ENCODE measurements at places on chromosomes 2 and 18.

DNA sequence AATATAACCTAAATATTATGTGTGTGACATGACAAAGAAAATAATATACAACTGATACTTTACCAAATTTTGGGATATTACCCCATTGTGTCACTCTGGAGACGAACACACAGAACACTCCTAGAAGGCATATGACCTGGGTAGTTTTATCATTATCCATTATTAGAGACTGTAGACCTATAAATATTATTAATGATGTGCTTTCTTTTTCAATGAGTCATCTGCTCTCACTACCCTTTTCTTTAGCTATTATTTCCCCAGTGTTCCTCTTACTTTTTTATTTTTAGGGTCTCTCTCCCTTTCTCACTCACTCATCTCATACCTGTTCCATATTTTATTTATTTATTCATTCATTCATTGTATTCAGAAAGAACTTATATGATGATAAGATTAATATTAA is 143.3 kb upstream of the ITGA4 start:
- DNase-seq: no peak

DNA sequence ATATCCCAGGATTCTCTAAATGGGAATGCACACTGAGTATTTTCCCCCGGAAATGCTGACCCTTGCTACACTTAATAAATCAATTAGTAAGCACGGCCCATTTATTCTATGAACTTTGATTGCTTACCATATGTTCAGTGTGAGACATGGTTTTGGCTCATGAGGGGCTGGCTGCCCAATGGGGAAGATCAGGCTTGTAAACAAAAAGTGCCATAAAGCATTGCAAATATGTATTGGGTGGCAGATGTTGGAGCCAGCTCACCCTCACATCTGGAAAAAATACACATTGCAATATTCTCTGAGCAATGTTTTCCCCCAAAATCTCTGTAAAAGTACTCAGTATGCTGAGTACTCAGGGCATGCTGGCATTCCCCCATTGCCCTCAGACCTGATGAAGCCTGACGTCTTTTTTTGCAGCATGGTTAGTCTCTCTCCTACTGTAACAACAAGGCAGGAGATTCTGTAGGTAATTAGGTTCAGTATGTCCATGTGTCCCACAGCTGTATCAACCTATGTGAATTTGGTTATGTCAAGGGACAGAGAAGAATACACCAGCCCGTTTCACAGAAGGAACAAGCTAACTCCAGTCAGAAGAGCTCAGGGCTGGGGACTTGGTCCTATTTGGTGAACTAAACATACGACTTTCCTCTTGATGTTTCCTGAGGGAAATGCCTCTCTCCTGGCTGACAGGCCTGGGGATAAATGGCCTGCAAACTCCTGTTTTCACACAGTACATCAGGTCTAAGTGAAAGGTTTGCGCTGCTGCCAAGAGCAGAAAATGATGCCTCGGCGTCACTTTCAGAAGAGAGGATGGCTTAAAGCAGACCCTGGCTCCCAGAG is 202.4 kb downstream of the INSIG2 start:
- DNase-seq: no peak

DNA sequence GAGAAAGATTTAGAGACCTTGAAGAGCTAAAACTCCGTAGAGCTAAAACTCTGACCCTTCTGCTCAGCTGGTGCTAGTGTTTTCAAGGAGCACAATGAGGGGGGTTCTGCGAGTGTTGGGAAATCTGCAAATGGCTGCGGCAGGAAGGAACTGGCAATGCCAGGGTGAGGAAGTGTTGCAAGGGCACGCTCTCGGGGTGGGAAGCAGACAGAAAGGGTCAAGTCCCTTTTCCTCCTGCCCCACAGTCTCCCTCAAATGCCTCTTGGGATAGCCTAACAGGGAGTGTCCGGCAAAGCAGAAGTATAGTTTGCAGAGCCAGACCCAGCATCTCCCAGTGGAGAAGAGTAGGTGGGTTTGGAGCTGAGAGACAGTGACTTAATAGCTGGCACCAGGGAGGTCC is 60.5 kb downstream of the NCAPH start:
- no peak for DNase-seq

DNA sequence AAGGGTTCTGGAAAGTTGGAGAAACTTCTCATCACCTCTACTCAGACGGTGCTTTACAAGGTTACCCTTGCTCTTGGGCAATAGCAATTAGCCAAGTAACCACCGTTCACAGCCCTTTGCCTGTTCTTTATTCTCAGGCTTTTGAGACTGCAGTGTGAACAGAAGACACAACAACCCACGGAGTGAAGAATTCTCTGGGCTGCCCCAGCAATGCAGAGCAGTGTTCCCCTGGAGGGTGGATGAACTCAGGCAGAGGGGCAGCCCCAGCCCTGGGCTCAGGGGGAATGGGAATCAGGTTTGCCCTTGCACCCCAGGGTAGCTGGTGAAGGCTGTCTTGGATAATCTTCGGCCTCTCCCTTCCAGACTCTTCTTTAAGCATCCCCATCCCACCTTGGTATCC is 69.1 kb downstream of the MCFD2 start:
- no peak for DNase-seq

GRCh38 chr2:160278879-160279177 is 78.8 kb upstream of the ITGB6 start:
- DNase-seq: no peak

GRCh38 chr2:111055735-111056134 is 65.0 kb upstream of the BCL2L11 start:
- no peak for DNase-seq

GRCh38 chr2:223644136-223644535 is 42.0 kb upstream of the SCG2 start:
- DNase-seq: no peak

- DNase-seq: no peak
These were observed 35.6 kb downstream of the VIT start for GRCh38 chr2:36731941-36732672.

GRCh38 chr18:63924551-63924950 is 16.8 kb downstream of the SERPINB10 start:
- DNase-seq: no peak

GRCh38 chr2:144431392-144431783 is 88.5 kb downstream of the ZEB2 start:
- DNase-seq: no peak

DNA sequence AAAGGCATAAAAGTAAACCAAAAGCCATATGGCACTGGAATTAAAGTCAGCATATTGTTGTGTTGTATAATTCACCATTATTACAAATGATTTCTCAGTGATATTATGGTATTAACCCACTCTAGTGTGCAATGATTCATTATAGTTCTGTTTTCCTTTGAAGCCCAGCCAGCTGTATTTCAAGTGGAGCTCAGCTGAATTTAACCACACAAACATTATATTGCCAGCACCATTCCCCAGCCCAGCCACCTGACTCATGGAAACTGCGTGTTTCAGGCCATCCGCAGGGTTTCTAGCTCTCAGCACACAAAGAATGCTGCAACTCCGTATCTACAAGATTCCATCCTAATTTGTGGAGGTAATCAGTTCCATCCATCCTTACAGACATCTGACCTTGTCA is 166.8 kb upstream of the CHAC2 start:
- no peak for DNase-seq

DNA sequence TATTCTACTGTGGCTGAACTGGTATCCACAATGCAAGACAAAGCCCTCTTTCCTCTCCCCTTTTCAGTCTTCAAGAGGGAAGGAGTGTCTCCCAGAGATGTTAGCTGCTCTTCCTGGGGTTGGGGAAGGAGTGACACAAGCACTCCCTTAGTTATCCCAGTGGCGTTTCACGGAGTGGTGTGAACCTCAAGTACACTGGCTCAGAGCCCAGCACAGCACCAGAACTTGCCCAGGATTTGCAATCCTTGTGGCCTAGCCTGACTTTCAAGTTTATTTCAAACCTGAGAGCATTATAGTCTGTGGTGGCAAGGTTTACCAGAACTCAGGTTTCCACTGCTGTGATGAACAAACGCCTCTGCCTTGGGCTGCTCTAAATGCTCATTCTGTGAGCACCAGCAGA is 162.5 kb downstream of the CCDC102B start:
- DNase-seq: no peak

DNA sequence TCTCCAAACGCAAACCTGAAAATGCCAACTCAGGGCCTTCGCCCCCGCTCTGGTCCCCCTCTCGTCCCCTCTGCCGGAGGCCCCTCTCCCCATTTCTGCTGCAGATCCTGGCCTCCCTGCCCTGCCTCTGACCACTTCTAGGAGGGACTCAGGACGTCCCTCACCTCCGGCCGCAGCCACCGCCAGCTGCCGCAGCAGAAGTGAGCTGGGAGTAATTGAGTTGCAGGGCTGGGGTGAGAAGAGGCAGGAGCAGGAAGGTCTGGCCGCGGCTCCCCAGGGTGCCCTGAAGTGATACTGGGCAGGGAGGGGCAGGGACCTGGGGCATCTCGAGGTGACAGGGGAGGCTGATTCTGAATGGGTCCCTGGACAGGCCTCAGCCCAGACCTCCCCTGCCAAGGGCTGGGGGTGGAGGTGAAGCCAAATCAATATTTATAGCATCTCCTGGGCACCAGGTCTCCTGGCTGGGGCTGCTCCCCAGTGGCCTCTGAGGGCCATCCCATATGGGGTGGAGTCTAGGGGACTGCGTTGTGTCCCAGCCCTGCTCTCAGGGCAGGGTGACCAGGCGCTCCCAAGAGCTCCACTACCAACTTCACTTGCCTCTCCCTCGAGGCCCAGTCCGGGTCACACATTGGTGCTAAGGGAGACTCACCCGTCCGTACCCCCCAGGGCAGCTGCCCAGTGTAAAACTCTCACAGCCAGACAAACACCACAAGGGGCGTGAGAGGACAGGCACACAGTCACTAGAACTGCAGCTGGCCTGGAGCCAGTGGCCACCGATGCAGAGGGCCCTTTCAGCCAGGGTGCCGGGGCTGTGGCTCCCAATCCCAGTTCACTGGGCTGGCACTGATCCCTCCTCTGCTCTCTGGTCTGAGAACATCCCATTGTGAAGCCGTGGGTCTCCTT is 33.0 kb downstream of the KCNIP3 start:
- DNase-seq: no peak

DNA sequence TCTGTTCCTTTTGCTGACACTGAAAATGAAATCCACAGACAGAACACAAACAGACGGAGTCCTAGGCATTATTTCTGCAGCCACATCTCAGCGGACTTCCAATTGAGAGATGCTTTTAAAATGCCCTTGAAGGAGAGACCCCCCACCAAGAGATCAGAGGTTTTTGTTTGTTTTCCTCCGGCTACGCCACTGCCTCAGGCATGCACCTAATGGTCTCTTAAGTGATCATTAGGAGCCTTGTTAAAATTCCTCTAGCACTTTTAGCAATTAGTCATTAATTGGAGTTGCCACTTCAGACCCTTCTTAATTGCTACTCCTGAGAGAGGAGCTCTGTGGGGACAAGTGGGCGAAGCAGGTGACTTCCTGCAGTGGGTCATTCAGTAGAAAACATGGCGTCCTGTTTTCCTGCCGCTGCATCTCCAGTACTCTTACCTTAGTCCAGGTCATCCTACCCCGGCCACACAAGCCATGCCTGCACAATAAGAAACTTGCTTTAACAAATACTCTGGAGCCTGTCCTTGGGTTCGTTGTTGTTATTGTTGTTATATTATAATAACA is 257.7 kb upstream of the CHAC2 start:
- no peak for DNase-seq
